HCEC 1CT (cell line): ENCODE measurements at places on chromosomes 6 and 20.

GRCh38 chr6:24740861-24741260 lies 21.9 kb upstream of the C6orf62 start:
- DNase-seq: no peak

DNA sequence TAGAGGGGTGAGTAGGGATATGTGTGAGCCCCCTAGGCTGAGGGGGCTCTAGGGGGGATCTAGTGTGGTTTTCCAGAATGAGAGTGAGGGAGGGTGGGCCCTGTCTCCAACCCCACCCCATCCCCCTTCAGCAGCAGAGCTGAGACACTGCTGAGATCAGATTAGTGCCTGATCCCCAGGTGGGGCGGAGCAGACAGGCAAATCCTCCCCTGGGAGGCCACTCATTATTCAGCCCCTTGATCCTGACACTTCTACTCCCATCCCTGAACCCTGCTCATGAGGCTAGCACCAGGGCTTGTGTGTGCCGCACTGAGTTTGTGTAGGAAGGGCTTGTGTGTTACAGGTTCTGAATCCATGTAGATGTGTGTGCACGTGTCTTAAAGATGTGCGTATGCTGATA lies 42.5 kb downstream of the SPDEF start:
- DNase-seq: no peak

DNA sequence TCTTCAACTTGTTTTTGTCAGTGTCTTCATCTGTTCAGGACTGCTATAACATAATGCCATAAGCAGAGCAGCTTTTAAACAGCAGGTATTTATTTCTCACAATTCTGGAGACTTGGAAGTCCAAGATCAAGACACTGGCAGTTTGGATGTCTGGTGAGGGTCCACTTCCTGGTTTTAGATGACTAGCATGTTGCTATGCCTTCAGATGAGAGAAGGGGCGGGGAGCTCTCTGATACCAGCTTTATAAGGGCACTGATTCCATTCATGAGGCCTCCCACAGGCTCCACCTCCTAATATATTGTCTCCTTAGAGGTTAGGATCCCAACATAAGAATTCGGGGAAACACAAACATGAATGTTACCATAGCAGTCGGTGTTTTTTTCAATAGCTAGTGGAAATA lies 52.9 kb downstream of the FAM83B start:
- no peak for DNase-seq

- DNase-seq: no peak
These were observed 135.5 kb upstream of the LRFN2 start for GRCh38 chr6:40722553-40723258.

DNA sequence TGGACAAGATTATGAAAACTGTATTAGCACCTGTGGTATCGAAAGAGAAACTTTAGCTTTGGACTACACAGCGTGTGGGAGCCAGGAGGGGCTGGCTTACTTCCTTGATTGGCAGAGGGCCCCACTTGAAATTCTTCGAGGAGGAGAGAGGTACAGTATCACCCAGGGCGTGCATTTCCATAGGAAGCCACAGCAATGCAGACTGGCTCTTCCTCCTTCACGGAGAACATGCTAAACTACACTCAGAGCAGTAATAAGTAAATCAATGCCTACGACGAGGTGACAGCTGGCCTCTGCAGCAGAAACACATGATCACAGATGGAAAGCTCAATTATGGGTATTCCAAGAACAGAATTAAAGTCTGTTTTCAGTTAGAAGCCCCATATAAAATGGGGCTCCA lies 44.2 kb downstream of the MYLK4 start:
- DNase-seq: no peak

DNA sequence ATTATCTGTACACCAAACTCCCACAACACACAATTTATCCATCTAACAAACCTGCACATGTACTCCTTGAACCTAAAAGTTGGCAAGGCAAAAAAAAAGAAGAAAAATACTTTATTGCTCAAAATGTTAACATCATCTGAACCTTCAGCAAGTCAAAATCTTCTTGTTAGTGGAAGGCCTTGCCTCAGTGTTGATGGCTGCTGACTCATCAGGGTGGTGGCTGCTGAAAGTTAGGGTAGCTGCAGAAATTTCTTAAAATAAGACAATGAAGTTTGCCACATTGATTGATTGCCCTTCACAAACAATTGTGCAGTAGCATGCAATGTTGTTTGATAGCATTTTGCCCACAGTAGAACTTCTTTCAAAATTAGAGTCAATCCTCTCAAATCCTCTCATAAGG lies 2.7 kb upstream of the WFDC11 start:
- DNase-seq: no peak

DNA sequence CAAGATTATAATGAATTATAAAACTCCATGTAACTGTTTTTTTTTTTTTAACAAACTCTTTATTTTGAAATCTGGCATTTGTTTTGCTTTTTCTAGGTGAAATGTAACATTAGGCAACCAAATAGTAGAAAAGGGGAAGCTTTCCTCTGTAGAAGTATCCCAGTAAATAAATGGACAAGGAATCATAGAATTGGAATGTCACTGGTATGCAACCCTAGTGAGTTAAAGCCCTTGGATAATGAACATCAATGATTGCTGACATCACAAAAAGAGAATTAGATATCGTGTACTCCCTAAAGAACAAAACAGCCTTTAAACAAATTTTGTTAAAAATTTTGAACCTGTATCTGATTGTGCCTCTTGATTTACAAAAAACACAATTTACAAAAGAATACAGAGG lies 93.9 kb upstream of the OGFRL1 start:
- peak; percentile 86 for DNase-seq

GRCh38 chr20:46963758-46964617 lies 69.3 kb downstream of the EYA2 start:
- DNase-seq: no peak

DNA sequence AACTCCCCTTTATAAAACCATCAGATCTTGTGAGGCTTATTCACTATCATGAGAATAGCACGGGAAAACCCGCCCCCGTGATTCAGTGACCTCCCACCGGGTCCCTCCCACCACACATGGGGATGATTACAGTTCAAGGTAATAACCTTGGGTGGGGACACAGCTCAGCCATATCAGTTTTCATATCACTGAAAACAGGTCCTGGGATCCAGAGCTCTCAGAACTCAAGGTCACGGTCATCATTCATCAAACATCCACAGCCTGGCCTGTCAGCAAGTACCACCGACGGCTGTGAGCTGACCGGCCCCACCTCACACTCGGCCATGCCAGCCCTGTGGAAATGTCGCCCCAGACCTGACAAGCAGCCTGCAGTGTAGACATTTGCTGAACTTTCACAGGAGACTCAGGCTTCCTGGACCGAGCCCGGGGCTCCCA lies 14.1 kb upstream of the FRMD1 start:
- DNase-seq: no peak

DNA sequence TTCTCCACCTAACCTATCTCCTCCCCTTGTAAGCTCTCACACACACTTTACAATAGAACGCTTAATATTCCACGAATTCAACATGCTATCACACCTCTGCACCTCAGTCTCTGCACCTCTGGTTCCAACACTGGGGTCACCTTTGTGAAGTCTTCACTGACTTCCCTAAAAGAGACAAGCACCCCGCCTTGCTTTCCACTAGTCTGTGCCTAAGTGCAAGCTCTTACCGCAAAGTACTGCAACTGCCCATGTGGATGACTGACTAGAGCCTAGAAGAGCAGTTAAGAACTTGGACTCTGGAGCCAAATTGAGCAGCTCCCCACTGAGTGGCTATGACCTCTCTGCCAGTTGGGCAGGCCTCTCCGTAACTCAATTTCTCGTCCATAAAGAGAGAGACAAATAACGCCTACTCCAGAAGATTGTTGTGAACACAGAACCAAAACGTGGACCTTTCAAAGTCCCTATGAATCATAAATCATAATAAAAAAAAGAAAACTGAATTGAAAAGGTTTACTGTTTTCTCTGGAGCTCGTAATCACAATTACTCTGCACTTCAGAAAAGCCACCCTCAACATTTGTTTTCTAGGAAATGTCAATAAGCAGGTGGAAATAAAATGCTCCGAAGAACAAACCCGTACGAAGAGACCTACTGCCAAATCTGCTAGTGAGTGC lies 1.2 kb downstream of the IFNGR1 start:
- peak; percentile 60 for DNase-seq

- no peak for DNase-seq
These were observed 24.7 kb upstream of the GFOD1 start for GRCh38 chr6:13511913-13512717.

GRCh38 chr6:28864326-28864923 lies 59.4 kb downstream of the TRIM27 start:
- DNase-seq: no peak

- no peak for DNase-seq
These were observed 65.2 kb upstream of the PDE10A start for GRCh38 chr6:165728216-165728615.

DNA sequence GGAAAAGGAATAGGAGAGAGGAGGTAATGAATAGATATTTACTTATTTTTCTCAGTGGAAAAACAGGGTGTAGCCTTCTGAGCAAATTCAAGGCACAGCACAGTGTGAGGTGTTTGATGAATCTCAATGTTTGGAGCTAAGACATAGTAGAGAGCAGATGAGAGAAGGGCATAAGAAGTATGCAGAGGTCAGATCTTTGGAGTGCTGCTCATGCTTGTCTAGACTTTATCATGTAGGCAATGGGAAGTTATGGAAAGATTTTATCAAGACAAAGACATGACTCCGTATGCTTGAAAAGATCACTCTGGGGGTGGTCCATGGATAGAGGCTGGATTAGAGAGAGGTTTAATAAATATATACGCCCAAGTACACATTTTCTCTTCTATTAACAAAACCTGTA lies 217.0 kb upstream of the CNR1 start:
- no peak for DNase-seq

GRCh38 chr6:52201046-52201445 lies 14.9 kb downstream of the IL17A start:
- DNase-seq: no peak

DNA sequence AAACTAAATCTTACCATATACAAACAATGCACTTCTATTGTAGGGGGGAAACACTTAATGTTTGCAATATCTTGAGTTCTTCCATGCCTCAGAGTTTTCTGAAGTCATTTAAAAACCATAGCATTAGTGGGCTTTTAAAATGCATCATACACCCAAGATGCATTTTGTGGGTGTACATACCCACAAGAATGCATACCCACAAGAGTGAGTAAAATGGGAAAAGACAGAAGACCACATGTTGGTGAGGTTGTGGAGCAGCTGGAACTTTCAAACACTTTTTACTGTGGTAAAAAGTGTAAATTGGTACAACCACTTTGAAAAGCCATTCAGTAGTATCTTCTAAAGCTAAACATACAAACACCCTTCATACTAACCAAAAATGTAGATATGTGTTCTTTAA lies 57.5 kb downstream of the CYB5R4 start:
- peak; percentile 32 for DNase-seq

DNA sequence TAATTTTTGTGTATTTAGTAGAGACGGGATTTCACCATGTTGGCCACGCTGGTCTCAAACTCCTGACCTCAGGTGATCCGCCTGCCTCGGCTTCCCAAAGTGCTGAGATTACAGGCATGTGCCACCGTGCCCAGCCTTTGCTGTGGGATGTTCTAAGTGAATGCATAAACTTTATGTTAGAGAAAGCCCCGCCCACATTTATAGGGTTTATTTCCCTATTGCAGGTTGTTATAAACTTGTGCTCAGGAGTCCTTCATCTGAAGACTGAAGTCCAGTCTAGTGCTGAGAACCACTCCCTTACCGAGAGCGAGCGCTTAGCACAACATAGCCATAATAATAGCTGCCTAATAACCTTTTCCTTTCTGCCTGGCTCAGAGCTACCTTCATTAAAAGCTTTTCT lies 75.4 kb upstream of the ZNF217 start:
- DNase-seq: no peak

DNA sequence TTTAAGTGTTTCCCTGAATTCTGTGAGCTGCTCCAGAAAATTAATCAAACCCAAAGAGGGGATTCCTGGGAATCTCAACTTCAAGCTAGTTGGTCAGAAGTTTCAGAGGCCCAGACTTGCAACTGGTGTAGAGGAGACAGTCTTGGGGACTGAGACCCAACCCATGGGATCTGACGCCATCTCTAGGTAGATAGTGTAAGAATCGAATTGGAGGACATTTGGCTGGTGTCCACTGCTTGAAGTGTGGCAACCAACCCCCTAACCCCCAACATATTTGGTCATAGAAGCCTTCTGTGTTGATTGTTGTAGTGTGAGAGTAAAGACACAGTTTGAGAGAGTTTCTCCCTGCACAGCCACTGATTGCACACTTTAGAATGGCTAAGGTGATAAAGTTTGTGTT lies 103.5 kb upstream of the CARMIL1 start:
- DNase-seq: no peak

DNA sequence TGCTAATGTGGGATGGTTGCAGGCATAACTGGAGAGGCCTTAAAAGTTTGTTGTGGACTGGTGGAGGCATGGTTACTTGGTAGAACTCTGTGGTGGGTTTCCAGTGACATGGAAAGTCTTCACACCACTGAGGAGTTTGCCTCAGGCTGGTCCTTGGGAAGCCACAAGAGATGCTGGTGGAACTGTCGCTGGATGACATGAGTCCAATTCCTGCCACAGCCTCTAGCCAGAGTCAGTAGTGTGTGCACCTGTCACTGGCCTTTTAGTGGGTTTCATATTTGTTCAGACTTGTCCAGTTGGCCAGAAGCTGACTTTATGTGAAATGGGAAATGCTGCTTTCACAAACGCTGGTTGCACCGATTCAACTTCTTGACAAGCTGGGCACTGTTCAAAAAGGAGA lies 13.7 kb upstream of the SRSF12 start:
- no peak for DNase-seq

DNA sequence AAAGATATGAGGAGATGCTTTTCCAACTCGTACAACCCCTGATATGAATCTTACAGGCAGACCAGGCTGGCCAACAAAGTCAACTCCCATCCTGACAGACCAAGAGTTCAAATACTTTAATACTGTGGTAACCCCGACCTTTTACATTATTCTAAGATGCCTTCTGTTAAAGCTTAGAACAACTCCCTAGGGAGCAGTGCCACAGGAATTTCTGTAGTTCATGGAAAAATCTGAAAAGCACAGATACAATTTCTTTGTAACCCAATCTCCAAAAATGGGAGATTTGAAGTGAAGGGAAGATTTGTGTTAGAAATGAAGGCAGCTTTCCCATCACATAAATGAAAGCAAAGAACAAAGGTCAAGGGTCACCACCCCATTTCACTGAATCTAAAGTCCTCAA lies 151.3 kb upstream of the BEND6 start:
- no peak for DNase-seq

- DNase-seq: no peak
These were observed 341.2 kb downstream of the ADGRB3 start for GRCh38 chr6:68976260-68976659.
